ENCODE measurements at places on chromosomes 16 and 17.

GRCh38 chr17:69525920-69526841, 111.7 kb downstream of the MAP2K6 start:
- peak; percentile 61 for DNase-seq

- no peak for DNase-seq
Measured at GRCh38 chr16:8607214-8607613, 14.3 kb upstream of the METTL22 start.

- peak; percentile 37 for DNase-seq
Measured at GRCh38 chr16:88700636-88701482, 5.3 kb downstream of the RNF166 start.

DNA sequence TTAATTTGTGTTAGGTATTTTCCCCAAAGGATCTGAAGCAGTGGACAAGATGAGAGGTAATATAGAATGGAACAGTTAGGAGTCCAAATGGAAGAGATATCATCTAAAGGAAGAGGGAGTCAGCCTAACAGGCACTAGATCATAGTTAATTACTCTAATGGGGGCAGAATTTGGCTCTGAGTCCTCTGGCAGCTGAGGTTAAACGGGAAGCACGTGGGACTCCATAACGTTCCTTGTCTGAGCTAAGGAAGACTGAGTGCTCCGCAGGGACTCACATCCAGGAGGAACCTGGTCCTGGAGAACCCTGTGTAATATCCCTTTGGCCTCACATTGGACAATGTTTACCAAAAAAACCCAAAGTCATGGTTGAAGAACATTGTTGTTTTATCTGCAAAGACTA, 46.6 kb upstream of the TEX2 start:
- DNase-seq, result no peak

DNA sequence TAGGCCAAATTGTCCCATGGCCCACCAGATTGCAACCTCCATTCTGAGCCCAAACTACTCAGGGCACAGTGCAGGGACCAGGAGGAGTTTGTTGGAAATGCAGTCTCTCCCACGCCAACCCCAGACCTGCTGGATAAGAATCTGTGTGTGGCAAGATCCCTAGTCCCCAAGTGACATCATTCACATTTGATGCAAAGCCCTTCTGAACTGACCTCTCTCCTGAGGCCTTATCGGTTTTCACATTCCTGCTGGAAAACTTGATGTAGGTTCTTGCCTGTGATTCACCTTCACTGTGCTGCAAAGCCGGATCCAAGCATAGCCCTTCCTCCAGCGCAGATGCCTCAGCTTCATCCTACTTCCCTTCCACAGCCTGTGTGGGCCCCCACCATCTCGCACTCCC, 6.6 kb upstream of the SHCBP1 start:
- DNase-seq, result no peak

DNA sequence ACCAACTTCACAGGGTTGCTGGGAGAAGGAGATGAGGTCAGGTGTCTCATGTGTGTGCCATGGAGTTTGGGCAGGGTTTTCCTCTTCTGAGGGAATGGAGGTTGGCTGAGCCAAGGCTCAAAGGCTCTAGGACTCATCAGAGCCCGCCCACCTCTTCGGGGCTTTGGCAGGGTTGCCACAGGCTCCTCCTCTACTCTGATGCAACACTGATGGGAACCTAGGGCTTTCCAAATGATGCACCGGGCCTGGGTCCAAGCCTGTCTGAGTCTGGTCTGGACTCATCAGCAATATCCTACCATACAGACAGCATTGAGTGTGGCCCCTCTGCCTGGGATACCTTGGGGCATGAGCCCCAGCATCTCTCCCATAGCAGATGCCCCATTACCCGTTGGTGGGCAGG, 59.5 kb upstream of the LHX1 start:
- DNase-seq, result no peak

GRCh38 chr16:12522334-12522733, 281.4 kb downstream of the CPPED1 start:
- DNase-seq, result no peak

DNA sequence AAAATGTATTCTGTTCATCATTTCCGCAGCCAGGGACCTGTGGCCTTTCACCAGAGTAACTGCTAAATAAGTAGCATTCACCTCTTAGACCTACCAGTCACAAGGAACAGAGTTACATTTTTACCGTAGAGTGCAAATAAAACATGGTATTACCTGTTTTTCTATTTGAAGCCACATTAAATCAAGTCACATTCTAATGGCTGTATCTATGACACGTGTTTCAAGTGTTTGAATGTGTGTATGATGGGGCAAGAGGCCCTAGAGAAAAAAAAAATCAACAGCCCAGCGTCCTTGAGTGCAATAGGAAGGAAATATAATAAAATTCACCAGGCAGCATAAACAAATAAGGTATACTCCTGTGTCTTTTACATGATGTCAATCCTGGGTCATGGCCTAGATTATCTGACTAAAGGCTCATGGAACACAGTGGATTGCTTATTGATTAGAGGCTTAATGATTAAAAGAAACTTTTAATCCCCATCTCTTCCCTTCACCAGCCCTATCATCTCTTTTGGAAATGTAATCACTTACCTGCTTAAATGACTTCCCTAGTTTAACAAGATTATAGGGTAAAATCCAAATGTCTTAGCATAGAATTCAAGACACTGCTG, 168.7 kb upstream of the CDH5 start:
- no peak for DNase-seq

DNA sequence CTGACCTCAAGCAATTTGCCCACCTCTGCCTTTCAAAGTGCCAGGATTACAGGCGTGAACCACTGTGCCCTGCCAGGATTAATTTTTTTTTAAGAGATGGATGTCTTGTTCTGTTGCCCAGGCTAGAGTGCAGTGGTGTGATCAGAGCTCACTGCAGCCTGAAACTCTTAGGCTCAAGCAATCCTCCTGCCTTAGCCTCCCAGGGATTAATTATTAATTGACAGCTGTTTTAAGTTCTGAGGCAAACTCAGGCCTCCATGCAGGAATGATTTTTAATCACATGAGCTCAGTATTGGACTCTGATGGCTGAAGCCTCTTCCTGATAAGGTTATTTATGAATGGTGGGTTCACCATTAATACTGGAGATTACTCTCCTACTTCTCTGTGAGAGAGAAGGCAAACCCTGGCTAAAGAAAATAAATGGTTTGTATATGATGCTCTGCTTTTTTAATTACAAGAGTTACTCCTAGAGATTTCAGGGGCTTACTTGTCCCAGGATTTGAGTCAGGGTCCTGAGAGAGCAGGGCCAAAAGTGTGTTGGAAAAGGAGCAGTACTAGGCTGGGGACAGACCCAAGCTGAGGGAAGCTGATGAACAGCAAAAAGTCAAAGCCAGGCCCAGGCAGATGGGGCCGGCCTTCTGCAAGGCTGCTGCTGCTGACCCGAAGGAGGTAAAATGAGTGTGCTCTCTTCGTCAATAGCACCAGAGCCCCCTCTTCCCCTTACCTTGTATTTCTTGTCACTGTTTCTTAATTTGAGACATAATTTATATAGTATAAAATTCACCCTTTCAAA, 56.9 kb upstream of the HAS3 start:
- DNase-seq, result no peak

DNA sequence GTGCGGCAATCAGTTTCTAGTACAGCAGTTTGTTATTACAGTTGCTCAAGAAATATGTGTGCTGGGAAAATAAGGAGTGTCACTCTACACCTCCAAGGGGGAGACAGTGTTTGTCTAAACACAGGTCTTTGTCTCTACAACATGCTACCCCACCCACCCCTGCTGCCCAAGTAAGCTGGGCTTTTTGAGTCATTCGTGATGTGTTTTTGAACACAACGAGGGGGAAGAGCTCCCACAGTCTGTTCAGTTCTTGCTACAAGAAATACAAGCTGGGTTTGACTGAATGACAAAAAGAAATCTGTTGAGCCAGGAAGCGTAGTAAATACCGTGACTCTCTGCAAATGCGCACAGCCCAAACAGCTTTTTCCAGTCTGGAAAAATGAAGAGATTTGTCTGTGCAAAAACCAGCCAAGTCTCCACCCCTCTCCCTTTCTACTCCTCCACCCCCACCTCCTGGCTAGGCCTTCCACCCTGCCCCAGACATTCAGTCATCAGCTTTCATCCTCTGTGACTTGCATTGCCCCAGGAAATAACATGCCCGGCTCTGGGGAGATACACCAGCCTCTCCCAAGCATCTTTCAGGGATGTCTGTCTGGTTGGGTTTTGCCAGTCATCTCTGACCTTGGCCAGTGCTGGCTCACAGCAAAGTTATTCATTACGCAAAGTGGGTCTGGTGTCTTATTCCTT, 25.7 kb downstream of the CHD9 start:
- DNase-seq, result peak; percentile 84

DNA sequence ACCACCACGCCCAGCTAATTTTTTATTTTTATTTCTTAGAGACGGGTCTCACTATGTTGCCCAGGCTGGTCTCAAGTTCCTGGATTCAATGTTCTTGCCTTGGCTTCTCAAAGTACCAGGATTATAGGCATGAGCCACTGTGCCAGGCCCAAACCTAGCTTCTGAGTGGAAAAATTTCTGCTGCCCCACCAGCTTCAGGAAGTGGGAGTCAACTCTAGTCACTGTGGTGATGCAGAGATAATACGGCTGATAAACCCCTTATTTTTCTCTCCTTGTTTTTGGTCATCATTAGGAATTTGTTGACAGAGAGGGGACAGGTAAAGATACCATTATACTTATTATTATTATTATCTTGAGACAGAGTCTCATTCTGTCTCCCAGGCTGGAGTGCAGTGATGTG, 27.8 kb upstream of the PHOSPHO1 start:
- DNase-seq, result no peak

DNA sequence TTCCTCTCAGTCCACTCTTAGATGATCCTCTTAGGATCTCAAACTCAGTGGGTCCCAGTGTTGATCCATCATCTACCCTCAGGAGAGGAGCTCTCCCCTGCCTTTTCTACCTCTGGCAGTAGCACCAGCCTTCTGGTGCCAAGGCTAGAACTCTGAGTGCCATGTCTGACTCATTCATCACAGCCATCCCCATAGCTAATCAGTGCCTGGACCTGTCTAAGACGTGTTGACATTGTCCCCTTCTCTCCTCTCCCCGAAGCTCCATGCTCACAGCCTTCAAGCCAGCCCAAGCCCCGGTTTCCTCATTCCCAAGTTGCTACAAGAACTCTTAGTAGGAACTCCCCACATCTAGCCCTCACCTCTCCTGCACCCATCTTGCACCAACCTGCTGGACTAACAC, 73.5 kb upstream of the GRIN2A start:
- DNase-seq, result no peak

- peak; percentile 18 for DNase-seq
Measured at GRCh38 chr16:23296994-23297393, 5.1 kb upstream of the SCNN1B start.

- DNase-seq, result peak; percentile 34
Measured at GRCh38 chr16:84603140-84603816, 14.6 kb downstream of the COTL1 start.

DNA sequence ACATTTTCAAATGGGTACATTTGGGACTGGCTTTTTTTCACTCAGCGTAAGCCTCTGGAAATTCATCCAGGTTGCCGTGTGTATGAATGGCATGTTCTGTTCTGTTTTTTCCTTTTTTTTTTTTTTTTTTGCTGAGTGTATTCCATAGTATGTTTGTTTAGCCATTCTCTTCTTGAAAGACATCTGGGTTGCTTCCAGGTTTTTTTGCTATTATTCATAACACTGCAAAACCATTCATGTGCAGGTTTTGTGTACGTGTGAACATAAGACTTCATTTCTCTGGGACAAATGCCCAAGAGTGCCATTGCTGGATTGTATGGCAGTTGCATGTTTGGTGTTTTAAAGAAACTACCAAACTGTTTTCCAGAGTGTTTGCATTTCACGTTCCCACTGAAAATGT, 335.9 kb upstream of the TNRC6C start:
- no peak for DNase-seq

DNA sequence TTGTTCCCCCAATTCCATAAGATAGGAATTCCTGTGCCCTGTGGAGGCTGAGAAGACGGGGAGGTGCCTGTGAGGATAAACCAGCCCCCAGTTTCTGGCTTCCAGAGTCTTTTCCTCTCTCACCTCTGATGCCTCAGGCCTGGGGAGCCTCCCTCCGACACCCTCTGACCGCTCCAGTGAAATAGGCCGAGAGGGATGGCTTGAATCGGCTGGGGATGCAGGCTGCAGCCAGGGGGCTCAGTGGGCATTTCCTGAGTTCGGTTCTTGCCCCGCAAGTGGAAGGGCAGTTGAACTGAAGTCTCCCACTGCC, 339.4 kb downstream of the SEC14L1 start:
- no peak for DNase-seq

GRCh38 chr17:8226536-8227237, 16.3 kb upstream of the AURKB start:
- peak; percentile 75 for DNase-seq

Data from COLO829 (cell line).